ENCODE measurements at places on chromosomes 11 and 22.

- no peak for DNase-seq
Observed at GRCh38 chr11:121503051-121503450, 50.3 kb upstream of the SORL1-AS1 start.

GRCh38 chr11:102289592-102289991 lies 27.7 kb upstream of the BIRC3 start:
- no peak for DNase-seq

DNA sequence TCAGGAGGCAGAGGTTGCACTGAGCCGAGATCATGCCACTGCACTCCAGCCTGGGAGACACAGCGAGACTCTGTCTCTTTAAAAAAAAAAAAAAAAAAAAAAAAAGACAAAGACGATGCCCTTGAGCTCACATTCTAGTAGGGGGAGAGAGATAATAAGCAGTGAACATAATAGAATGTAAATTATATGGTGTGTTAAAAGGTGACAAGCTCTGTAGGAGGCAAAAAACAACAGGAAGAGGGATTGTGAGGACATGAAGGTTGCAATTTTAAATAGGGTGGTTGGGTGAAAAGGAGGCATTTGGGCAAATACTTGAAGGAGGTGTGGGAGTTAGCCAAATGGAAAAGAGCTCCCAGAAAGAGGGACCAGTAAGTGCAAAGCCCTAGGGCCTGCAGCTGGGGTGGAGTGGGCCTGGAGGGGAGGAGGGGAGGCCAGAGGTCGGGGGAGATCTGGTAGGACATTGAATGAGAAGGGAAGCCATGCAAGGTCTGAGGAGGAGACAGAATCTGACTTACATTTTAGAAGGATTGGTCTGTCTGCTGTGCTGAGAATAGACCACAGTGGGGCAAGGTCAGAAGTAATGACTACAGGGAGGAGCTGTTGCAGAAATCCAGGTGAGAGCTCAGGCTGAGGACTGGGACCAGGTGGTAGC lies 26.6 kb downstream of the P2RY2 start:
- no peak for DNase-seq

DNA sequence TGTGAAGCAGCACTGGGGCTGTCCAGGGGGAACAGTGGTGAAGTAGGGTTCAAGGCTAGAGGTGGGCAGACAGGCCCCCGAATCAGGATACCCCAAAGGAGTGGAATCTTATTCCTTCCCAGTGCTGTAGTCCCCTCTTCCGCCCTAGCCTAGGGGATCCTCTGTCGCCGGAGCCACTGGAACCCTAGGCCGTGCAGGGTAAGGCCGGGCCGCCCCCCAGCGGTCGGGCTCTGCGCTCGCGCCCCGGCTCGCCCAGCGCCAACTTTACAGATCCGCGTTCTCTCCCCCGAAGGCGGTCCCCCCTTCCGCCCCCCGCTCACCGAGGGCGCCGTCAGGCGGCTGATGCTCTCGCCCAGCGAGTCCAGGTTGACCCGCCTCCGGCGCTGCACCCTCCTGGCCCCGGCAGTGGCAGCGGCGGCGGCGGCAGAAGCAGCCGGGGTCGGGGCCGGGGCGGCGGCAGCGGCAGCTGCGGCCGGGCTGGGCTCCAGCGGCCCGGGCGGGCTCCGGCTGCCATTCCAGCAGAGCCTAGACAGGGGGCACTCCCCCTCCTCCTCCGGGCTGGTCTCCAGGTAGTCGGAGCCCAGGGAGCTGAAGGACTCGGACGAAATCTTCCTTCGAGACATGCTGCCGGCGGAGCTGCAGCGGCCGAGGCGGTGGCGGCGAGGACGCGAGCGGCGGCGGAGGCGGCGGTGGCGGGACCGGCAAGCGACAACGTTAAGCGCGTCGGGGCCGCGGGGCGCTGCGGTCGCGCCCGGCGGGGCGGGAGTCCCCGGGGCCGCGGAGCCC lies 650 bp downstream of the GUCY1A2 start:
- DNase-seq: no peak

GRCh38 chr11:15095736-15096228 lies 18.9 kb upstream of the INSC start:
- no peak for DNase-seq

DNA sequence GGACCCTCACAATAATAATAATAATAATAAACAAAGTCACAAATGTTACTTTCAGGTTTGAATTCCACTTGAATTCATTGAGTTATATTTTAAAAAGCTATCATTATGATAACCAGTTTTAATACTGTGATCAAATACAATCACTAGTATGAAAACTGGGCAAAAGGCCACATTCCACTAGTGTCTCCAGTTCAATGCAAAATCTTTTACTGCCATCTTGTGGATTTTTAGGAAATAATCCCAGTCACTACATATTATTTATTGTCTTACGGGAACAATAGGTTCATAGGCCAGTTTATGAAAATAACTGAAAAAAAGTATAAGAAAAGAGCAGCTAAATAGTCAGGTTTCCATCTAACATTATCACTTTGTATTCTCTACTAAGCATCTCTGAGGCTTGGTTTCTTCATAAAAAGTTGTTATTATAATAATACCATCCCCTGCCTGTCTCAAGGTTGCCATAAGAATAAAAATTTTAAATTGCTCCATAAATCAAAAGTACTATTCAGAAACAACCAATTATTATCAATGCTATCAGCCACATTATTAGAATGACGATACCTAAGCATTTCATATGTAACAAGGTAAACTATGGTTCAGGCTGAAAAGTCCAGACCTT lies 533.9 kb upstream of the CCDC90B start:
- no peak for DNase-seq

- DNase-seq: no peak
Observed at GRCh38 chr11:19242179-19242932, 1.6 kb upstream of the E2F8 start.

DNA sequence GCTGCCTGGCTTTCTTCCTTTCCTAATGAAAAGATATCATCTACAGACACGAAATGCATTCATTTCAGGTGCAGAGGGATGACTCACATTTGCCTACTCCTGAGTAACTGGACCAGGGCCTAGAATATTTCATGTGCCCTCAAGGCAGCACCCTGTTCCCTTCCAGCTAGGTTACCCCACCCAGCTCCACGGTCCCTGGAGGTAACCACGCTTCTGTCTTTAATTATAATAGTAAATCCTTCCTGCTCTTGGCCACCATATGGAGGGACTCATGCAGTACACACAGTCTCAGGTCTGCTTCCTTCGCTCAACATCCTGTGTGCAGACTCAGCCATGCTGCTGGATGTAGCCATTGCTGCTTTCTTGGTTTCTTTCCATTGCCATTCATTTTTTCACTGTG lies 22.3 kb downstream of the DHCR7 start:
- DNase-seq: no peak

DNA sequence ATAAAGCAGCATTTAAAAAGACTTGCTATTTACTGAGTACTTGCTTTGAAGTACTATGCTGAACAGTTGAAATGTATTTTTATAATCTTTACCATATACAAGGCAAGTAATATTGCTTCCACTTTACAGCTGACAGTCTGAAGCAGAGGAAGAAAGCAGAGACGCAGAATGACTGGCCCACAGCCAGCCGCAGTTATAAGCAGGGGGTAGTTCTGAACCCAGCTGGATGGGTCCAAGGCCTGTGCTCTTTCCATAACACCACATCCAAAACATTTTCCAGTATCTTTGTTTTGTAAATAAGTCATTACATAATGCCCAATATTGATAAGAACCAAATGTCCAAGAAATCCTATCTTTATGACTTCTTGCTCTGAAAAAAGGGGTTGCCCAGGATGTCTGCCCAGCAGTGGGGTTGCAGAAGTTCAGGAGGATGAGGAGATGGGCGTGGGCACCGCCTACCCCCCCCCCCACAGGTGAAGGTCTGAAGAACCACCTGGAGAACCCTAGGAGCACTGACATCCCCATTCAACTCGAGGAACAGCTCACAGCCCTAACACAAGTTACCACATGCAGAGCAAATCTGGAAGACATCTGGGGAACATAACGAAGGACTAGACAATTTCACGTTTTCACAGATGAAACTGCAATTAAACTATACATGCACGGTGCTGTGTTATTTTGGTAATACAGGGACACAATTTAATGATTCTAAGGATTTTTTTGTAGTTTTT lies 24.2 kb upstream of the YPEL1 start:
- no peak for DNase-seq

- DNase-seq: no peak
Observed at GRCh38 chr11:41816396-41816795, 356.9 kb upstream of the LRRC4C start.

DNA sequence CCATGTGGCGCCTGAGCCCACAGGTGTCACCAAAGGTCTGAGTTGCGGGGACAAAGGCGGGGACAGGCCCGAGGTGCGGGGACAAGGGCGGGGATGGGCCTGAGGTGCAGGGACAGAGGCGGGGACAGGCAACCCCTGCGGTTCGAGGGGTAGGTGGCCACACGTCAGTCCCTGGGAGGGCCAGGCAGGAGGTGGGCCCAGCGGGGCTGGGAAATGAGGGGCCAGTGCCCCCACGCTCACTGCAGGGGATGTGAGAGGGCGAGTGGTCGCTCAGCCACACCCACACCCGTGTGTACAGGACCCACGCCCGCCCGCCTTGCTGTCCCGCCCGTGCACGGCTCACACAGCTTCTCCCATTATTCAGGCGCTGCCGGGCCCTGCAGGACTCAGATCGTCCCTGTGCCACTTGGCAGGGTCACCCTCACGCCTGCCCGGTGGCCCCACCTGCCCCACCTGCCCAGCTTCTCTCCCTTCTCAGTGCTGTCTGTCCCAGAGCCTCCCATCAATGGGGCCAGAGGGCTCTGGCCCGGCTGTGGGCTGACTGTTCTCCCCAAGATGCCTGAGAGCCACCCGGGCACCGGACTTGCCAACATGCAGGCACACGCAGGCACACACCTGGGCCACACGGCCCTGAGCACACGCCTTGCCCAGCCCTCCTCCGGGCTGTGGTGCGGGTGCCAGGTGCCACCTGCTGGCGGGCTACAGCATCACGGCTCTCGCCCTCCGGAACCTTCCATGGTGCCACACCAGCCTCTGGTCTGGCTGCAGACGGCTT lies 14.2 kb upstream of the MUC6 start:
- DNase-seq: peak; percentile 65

GRCh38 chr11:108944471-108945178 lies 279.8 kb downstream of the DDX10 start:
- DNase-seq: no peak

DNA sequence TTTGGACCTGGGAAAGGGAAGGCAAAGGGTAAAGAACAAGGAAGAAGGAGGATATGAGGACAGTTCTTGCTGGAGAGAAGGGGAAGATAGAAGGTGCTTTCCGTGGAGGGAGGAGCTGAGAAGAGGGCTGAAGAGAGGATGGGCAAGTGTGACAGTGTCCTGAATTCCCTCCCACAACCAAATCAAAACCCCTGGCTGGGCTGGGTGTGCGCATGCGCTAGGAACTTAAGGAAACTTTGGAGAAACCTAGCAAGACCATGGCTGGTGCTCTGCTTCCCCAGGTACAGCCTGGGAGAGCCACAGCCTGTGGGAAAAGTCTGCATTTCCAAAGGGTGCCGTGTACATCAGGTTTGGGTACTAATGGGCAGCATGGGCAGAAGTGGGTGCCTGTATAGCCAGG lies 29.0 kb upstream of the FJX1 start:
- no peak for DNase-seq

DNA sequence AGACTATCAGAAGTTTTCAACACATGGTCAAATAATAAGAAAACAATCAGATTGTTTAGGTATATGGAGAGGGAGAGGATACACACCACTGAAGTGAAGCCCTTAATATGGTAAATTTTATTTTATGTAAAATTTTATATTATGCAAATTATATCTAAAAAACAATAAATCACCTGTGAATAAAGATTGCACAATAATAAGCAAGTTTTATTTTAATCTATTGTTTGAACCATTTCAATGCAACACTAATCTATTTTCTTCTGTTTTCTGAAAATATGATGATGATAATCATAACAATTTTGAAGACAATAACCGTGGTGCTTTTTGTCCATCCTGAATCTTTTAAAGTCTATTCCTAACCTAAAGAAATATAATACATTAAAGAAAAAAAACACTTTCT lies 1473.5 kb upstream of the TENM4 start:
- no peak for DNase-seq

DNA sequence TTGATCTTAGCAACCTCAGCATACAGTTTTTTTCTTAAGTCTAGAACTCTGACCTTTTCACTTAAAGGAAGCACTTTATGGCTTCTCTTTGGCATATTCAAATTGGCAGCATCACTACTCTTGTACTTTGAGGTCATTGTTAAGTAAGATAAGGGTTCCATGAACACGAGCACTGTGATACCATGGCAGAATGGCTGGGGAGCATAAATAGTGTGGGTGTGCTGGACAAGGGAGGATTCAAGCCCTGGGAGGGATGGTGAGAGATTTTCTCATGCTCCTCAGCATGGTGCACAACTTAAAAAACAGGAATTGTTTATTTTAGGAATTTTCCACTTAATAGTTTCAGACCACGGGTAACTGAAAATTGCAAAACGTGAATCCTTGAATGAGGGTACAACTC lies 111.4 kb downstream of the ATXN10 start:
- no peak for DNase-seq

- DNase-seq: no peak
Observed at GRCh38 chr22:19430890-19431541, 517 bp downstream of the HIRA start.

GRCh38 chr11:114149689-114150407 lies 90.3 kb downstream of the ZBTB16 start:
- no peak for DNase-seq

GRCh38 chr22:50247748-50248147 lies 2.9 kb upstream of the TUBGCP6 start:
- DNase-seq: no peak
